Cardiac fibroblast (primary cell): ENCODE measurements at places on chromosomes 4 and X.

GRCh38 chrX:15890463-15890862 lies 35.9 kb upstream of the AP1S2 start:
- DNase-seq = no peak

GRCh38 chrX:9888953-9889470 lies 78.1 kb upstream of the CLDN34 start:
- no peak for DNase-seq

DNA sequence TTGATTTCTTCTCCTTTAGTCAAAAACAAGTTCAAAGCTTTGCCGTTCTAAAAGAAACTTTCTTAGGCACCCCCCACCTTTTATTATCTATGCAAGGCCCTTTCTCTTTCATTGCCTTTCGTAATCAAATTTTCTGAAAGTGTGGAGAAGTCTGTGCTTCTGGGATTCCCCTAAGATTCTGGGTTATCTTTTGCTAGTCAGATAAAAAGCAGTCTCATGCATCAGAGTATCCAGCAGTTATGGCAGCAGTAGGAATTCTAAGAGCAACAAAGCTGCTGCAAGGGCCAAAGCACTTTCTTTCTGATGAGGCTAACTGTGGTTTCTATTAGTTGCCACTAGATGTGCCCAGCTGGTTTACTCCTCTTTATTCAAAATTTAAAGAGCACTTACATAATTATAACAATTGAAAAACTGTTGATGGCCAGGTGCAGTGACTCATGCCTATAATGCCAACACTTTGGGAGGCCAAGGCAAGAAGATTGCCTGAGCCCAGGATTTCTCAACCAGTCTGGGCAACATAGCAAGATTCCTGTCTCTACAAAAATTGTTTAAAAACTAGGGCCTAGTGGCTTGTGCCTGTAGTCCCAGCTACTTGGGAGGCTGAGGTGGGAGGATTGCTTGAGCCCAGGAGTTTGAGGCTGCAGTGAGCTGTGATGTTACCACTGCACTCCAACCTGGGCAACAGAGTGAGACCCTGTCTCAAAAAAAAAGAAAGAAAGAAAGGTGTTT lies 296.2 kb downstream of the PAPSS1 start:
- peak; percentile 8 for DNase-seq

DNA sequence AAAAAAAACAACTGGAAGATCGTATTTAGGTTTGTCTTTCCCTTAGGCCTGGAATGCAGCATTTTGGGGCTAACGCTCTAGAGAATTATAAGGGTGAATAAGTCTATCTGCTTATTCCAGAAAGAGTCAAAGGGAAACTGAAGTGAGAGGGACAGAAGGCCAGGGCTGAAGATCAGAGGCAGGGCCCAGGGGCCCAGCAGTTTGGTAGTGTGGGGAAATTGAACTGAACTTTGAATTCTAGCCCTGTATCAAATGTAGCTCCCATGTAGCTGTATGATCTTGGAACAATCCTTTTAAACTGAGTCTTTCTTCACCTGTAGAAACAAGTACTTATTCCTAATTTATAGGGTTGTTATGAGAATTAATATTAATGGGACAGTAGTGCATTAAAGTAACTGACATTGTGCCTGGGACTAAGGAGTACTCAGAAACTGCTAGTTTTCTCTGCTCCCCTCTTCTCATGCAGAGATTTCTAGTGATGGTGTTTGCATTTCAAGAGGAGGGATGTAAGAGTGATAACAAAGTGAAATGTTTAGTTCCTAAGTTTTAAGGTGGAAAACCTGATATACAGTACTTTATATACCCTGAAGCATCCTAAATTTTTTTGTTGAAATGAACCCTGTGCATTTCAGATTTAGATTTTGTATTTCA lies 30.4 kb downstream of the STOX2 start:
- DNase-seq = no peak

GRCh38 chr4:47154816-47155370 lies 123.5 kb downstream of the GABRB1 start:
- DNase-seq = no peak

- DNase-seq = no peak
Observed at GRCh38 chr4:27742816-27743215, 882.2 kb downstream of the STIM2 start.

GRCh38 chr4:157994863-157995262 lies 178.0 kb downstream of the GASK1B start:
- peak; percentile 30 for DNase-seq

DNA sequence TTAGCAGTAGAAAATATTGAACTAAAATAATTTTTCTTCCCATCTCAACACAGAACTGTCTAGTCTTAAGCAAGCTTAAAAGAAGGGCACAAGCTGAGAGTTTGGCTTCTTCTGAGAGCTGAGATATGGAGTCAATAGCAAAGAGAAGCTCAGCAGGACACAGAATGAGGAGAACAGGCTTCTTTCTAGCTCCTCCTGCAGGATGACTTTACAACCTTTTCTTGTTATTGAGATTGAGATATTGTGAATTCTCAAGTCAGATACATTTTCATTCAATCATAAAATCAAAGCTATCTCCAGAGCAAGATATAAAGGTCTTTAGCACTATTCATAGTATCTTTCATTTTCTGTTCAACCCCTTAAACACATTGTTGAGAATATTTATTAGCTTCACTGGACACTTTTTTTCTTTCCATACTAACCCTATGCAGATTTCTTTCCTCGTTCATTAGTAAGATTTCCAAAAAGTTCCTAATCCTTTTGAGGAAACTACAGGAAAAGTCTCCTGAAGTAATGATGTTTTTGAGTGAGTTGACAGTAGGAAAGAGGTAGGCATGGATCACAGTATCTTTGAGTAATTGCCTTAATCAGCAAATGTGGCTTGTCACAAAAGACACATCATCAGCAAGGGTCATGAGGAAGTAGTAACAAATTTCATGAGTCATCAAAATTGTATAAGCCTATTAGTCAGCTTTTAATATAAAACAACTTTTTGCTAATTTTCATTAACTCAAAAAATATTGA lies 17.8 kb upstream of the CXCL3 start:
- peak; percentile 37 for DNase-seq

DNA sequence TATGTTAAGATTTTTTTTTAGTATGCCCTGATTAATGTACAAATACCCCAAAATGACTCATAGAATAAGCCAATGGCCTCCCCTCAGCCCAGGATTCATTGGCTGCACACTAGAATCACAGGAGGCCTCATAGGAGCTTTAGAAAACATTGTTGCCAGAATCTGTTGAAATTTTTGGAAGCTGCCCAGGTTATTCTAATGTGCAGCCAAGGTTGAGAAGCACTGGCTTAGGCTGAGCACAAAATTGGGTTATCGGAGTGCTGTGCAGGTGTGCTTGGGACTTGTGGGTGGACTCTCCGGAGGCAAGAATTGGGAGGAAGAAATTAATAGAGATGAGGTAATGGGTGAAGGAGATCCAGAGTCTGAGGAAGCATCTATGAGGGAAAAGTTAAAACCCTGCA lies 41.3 kb upstream of the VCX start:
- DNase-seq = peak; percentile 15

- DNase-seq = no peak
Observed at GRCh38 chr4:16830081-16830480, 68.4 kb downstream of the LDB2 start.

- peak; percentile 0 for DNase-seq
Observed at GRCh38 chr4:79757600-79757999, 315.4 kb downstream of the ANTXR2 start.

DNA sequence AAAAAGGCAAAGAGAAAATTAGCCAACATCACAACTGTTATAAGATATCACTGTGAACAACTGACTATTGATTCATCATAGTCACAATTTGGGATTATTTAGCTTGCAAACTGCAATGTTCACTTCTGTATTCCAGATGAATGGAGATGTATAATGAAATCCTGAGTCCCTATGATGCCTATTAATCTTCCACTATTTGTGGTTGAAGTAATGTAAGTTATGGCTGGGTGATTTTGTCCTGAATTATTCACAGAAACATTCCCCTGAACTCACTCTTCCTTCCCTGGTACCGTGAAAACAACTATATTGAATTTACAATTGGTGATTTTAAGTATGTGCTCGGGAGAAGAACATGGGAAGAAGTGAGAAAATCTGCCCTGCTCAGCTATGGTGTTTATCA lies 50.8 kb upstream of the NPFFR2 start:
- DNase-seq = no peak

GRCh38 chr4:51844153-51845054 lies 1.5 kb downstream of the DCUN1D4 start:
- DNase-seq = peak; percentile 95

DNA sequence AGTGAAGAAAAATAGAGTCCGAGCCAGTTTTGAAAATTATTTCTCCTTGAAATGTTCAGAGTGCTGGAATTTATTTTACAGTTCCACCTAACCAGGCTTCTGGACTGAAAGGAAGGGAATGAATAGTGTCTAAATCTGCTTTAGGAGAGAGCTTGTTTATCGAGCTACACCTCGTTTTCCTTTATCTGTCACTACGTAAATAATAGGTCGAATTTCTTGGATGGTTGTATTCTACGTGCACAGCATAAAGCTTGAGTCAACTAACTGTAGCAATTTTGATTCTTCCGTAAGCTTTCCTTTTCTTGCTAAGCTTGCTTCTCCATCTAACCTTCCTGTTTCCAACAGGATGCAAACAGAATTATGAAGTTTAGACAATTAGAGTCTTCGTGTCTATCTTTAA lies 48.6 kb downstream of the ADGRL3 start:
- no peak for DNase-seq

DNA sequence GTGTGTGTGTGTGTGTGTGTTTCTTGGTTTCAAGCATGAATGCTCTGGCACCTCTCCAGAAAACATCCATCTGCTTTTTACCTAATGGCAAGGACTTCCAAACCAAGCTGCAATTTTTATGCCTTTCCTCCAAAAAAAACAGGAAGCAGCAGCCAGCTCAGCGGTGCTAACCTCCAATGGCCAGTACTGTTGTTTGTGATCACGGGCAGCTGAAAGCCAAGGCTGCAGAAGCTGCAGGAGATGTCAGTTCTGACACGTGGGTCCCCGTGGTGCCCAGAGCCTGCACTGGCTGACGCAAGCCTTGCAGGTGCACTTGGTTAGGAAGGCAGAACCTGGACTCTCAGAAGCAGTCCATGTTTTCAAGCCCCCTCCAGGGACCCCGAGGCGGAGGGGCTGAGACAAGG lies 313.6 kb upstream of the DDX53 start:
- peak; percentile 93 for DNase-seq

- DNase-seq = no peak
Observed at GRCh38 chrX:108223585-108223984, 132.0 kb downstream of the ATG4A start.

DNA sequence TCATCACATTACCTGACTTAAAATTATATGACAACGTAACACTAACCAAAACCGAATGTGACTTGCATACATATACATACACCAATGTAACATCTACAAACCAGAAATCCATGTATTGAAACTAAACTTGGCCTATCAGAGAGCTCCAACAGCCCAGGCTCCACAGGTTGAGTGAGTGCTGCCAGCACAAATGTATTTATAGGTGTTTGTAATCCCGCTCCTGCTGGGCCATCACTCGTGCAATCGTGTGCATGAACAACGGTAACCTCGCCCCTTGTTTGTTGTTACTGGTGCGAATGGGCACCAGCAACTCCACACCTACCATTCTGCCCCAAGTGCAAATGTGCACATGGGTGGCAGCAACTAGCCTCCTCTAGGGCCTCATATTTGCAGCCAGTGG lies 285.7 kb upstream of the ZCCHC13 start:
- no peak for DNase-seq

- no peak for DNase-seq
Observed at GRCh38 chr4:32735856-32736590, 2015.9 kb downstream of the PCDH7 start.

DNA sequence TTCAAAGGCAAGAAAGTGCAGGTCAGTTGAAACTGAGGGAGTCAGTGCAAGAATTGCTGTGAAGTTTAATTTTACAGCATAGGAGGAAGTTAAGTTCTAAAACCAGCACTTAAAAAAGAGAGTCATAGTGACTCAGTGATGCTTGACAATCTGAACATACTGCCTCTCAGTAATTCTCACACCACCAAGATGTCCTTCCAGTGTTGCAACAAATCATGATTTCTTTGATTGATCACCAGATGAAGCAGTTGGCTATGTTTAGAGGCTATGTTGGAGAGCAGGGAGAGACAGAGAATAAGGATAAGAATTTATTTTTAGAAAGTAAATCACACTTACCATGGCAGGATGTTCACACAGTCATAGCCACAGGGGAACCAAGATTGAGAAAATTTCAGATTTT lies 13.2 kb downstream of the TRIM2 start:
- no peak for DNase-seq

- DNase-seq = no peak
Observed at GRCh38 chr4:61320631-61321030, 120.5 kb downstream of the ADGRL3 start.

DNA sequence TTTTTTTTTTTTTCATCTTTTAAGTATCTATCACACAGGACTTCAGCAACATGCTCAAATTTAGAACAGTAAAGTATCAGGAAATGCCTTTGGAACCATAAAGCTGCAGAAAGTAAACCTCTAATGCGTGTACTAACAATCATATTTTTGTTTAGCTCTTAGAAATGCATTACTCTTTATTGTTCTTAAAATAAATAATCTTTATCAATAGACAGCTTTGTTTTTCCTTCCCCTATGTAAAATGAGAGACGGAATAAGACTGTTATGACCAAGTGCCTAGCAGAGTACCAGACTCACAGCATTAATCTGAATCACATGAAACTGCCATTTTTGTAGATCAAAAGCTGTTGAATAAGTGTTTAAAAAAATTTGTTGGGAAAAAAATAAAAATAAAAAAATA lies 50.5 kb upstream of the COL25A1 start:
- no peak for DNase-seq

GRCh38 chrX:1444561-1445500 lies 7.9 kb downstream of the ASMTL start:
- DNase-seq = no peak

DNA sequence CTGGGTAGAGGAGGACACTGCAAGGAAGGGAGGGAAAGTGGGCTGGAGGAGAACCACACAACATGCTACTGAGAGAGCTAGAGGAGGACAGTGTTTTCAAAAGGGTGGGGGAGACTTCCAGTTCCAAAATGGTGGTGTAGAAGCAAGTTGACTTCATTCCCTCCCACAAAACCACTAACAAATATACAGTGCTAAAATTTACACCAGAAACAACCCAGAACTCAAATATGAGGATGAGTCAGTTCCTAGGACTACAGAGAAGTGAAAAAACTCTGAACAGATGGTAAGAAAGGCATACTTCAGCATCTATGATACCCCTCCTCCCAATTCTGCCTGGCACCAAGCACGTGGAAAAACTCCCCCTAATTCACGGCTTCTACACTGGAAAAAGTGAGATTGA lies 9.8 kb downstream of the AADAT start:
- DNase-seq = no peak

DNA sequence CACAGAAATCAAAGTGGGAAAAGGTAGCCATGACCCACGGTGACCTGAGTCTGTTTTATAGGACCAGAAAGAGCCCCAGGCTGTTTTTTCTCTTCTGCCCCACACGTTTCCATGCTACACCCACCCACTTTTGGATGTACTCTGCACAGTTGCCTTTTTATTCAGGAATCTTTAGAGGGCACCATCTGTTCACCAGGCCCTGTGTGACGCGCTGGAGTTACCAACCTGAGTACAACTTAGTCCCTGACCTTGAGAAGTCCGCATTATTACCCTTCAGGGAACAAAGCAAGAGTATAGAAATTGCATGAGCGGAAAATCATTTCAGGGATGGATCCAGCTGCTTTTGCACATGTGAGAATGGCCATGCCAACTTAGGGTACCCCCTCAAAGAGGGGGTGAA lies 207.8 kb upstream of the GATB start:
- no peak for DNase-seq

GRCh38 chr4:3512279-3512678 lies 19.9 kb downstream of the LRPAP1 start:
- no peak for DNase-seq

- no peak for DNase-seq
Observed at GRCh38 chr4:139295942-139296299, 5.4 kb upstream of the NAA15 start.

GRCh38 chr4:41433361-41433760 lies 104.6 kb upstream of the LIMCH1 start:
- DNase-seq = no peak
